ENCODE measurements at places on chromosomes 3 and 15.

GRCh38 chr15:50190723-50191122 lies 8.7 kb downstream of the SLC27A2 start:
- no peak for DNase-seq

DNA sequence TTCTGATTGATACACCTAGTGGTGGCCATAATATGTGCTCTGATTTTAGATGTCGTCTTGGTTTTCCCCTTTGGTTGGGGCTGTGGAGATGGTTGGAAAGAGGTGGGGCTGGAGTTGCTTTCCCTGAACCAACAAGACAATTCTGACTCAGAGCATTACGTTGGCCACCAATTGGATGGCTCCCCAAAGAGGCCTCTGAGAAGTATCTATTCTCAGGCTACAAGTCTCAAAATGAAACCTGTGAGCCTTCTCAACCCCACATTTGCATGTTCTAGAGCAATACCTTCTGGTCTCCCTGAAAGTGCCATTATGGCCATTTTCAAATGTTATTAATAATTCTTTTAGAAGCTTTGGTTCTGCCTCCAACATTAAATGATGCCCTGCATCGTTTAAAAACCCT lies 188.4 kb upstream of the WNT5A start:
- no peak for DNase-seq

GRCh38 chr3:44993471-44994205 lies 17.6 kb downstream of the EXOSC7 start:
- DNase-seq, result no peak

DNA sequence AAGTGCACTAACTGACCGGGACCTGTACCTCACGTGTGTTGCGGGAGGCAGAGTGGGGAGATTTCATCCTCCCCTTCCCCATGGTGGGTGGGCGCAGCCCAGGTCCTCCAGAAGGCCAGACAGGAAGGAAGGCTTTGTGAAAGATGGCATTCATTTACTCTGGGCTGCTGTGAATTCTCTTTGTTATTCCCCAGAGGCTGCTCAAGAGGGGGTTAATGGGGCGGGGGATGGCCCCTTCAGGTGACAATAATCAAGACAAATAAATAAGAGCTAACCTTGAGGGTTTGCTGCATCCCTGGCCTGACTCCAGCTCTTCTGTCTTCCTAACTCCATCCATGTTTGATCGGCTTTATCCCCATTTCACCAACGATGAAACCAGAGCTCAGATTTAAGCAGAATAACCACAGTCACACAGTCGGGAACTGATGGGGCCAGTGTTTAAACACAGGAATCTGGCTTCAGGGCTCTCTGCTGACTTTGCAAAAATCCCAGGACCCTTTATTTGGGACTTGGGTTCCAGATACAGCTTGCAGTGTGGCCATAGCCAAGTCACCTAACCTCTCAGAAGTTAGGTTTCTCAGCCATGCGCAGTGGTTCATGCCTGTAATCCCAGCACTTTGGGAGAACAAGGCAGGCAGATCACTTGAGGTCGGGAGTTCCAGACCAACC lies 16.5 kb downstream of the PIF1 start:
- no peak for DNase-seq

GRCh38 chr3:112087746-112088145 lies 1.6 kb downstream of the C3orf52 start:
- DNase-seq, result no peak

DNA sequence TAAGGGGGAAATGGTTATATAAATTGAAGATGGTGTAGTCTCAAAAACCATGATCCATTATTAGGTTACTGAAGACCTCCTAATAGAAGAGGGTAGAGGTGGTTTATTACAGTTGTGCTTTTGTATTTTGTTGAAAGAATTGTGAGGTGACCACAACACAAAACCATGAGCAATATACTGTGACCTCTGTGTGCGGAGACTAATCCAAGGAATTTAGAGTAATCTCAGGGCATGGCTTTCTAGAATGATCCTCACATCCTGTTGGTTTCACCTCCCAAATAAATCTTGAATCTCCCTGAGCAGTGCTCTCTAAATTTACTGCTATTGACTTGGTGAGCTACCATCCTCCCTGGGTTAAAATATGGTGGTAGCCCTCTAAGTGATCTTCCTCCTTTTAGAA lies 52.3 kb downstream of the PTPRG start:
- DNase-seq, result no peak

GRCh38 chr3:43624619-43625305 lies 3.0 kb upstream of the ANO10 start:
- DNase-seq, result no peak

- DNase-seq, result no peak
Observed at GRCh38 chr3:65130782-65131181, 443.0 kb upstream of the ADAMTS9 start.

DNA sequence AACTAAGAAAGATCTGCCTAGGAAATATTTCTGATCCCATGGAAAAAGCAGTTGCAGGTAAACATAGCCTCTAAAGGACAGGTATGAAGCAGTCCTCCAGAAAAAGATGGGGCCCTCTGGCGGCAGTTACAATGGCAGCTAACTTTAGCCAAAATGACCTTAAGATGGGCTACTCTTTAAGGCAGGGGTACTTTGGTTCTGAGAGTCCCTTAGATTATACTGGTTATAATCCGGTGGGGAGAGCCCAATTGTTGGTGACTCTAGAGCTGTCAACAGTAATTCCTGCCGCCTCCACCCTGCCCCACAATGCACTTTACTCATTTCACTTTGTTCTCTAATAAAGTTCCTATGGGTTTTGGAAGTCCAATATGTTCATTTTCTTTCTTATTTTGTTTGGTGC lies 412.8 kb upstream of the WNT5A start:
- no peak for DNase-seq

DNA sequence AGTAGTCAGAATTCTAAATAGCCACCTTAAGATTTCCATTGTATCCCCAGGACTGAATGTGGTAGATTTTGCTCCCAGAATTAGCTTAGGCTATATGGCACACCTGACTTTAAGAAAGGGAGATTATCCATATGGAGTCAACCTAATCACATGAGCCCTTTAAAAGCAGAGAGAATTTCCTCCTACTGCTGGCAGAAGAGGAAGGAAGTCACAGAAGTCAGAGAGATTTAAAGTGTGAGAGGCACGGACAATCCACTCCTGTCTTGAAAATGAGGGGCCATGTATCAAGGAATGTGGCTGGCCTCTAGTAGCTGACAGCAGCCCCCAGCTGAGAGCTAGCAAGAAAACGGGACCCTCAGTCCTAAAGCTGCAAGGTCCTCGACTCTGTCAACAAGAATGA lies 26.8 kb downstream of the LRRC31 start:
- DNase-seq, result no peak

DNA sequence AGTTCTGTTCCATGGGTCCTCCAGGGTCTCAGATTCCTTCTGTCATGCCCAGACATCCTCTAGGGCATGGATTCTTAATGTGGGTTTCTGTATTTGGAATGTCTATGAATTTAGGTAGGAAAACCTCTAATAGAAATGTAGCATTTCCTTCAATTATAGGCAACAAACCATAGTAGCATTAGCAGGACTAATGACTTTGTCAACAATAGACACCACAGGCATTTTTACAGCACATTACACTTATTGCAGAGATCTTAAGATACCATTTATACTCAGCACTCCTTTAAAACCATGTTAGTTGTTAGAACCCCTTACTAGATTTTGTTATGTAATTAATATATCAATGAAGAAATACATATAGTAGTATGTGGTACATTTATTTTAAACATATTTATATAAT lies 77.8 kb upstream of the TBC1D5 start:
- no peak for DNase-seq

All from right forelimb (tissue), 1 donor.